Lung (tissue), 17 donors: ENCODE measurements at places on chromosomes 12 and 14.
A peak's percentile ranks its signal among the peaks of the same experiment; 100 is the strongest.

GRCh38 chr12:49519574-49519936 lies 19.3 kb upstream of the KCNH3 start:
- no peak for DNase-seq

DNA sequence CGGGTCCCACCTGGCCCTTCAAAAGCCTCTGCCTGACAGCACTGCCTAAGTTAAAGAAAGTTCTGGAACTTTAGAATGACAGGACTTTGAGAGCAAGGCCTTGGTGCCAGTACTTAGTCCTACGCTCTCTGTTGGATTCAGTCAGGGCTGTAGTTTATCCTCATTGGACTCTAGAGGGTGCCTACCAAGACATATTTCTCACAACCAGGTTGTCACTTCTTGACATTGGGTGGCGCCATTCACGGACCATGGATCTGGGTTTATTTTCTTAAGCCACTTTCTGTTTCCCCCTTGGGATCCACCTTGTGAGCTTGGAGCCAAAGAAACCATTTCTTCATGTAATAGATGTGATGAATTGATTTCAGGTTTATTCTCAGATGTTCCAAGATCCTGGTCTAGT lies 787.0 kb upstream of the TBX3 start:
- DNase-seq, result no peak

DNA sequence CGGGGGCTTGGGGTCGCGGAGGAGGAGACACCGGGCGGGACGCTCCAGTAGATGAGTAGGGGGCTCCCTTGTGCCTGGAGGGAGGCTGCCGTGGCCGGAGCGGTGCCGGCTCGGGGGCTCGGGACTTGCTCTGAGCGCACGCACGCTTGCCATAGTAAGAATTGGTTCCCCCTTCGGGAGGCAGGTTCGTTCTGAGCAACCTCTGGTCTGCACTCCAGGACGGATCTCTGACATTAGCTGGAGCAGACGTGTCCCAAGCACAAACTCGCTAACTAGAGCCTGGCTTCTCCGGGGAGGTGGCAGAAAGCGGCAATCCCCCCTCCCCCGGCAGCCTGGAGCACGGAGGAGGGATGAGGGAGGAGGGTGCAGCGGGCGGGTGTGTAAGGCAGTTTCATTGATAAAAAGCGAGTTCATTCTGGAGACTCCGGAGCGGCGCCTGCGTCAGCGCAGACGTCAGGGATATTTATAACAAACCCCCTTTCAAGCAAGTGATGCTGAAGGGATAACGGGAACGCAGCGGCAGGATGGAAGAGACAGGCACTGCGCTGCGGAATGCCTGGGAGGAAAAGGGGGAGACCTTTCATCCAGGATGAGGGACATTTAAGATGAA lies 630 bp downstream of the FOS start:
- DNase-seq, result peak; percentile 86

- peak; percentile 78 for DNase-seq
Observed at GRCh38 chr12:124389138-124389724, 94.3 kb downstream of the RFLNA start.

DNA sequence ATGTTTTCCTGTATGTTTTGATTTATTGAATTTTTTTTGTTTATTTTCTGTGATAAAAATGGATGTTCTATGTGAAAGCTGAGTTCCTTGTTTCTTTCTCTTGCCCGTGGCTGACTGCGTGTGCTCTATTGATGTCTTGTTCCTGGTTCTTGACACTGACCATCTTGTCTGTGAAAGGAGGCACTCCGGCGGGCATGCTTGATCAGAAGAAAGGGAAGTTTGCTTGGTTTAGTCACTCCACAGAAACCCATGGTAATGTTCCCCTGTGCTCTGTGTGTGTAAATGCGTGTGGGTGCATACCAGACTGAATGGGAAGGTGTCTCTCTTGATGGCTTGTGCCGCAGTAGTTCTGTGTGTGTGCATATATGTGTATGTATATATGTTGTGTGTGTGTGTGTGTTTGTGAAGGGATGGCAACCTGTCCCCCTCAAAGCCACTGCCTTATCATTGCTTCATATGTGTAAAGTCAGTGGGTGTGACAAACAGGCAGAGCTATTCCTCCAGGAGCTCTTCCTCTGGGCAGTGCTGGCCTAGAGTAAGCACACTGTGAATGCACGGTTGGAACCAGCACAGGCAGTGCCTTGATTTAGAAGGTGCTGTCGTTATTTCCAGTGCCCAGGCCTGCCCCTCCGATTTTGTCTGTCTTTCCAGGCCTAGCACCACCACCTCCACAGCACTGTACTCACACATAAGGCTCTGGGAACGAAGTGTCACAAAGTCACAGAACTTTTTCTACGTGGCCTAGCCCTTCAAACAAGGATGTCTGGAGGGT lies 247.3 kb upstream of the FKBP4 start:
- DNase-seq, result no peak

GRCh38 chr14:105192866-105193731 lies 12.0 kb upstream of the NUDT14 start:
- peak; percentile 62 for DNase-seq

- no peak for DNase-seq
Observed at GRCh38 chr12:75825686-75826085, 205.9 kb downstream of the PHLDA1 start.

- no peak for DNase-seq
Observed at GRCh38 chr14:59679872-59680271, 103.3 kb upstream of the CCDC175 start.
